Posterior vena cava (tissue), 2 donors: ENCODE measurements at places on chromosomes 16 and 17.

GRCh38 chr16:19882646-19883045 is 2.0 kb downstream of the GPRC5B start:
- no peak for DNase-seq

DNA sequence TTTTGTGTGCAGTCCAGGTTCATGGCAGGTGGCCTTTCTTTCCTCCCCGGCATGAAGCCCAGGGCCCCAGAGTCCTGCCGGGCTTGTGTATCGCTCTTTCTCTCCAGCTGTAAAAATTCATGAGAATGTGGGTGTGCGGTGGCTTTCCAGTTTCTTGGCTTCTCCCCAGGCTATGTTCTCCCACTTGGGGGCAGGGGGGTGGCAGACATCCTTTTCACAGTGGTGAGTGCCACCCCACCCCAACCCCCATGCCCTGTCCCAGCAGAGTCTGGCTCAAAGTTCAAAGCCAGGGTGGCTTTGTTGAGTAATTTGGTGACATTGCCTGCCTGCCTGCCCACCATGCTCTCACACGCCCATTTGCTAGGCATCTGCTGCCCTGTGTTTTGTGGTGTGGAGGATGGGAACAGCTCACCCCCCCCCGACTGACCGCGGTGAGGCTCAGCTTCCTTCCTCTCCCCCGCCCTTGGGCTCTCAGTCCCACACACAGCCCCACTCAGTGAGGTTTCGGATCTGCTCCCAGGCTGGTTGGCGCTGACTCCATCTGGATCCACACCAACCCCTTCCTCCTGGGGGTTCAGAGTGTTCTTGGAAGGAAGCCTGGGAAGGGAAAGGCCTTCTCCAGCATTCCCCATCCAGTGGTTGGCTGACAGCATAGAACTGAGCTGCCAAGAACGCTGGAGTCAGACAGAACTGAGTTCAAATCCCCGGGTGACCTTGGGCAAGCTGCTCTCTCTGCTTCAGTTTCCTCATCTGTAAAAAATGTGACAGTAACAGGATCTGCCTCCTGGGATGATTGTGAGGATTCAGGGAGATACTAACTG is 36.0 kb downstream of the CHD9 start:
- peak; percentile 97 for DNase-seq

DNA sequence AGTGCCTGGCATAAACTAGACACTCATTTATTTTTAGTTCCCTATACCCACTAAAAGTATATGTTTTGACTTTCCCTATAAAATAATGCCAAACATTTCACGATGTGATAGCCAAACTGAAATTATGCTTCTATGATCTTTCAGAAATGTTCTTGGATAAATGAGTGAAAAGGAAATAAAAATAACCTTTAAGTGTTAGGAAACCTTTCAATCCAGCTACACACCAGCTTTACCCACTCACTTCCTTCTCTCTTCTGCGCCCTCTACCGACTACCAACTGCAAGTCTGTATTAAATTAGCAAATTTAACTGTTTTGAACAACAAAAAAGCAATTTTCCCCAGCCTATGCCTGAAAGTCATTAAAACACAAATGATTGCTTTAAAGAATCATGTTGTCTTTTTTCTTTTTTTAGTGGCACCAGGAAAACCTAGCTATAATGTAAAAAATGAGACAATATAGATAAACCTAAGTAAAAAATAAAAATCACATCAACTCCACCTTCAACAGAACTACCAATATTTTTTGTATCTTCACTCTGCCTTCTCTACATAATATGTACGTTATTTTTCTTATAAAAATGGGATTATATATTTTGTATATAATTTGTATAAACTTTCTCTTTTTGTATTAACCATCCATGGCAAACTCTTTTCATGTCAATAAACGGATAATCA is 13.2 kb upstream of the TMEM100 start:
- DNase-seq, result no peak

DNA sequence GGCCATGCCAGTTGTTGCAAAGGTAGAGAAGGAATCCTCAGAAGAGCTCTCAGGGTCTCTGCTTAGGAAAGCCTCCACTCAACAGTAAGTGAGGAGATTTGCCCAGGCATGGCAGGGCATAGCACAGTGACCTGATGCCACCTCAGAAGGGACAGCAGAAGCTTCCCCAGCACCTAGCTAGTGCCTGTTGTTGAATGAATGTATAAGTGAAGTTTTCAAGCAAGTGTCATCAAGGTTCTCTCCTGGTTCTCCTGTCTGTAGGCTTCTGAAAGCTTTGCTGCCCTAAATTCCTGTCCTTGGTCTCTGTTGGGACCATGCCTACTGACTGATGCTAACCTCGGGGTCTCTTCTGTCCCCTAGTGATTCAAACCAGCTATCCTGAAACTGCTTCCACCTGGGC is 114.9 kb upstream of the TBX2 start:
- DNase-seq, result no peak

- DNase-seq, result peak; percentile 93
These were observed 32.8 kb downstream of the HIC1 start for GRCh38 chr17:2087597-2088211.

- no peak for DNase-seq
These were observed 24.6 kb downstream of the CCDC182 start for GRCh38 chr17:57720386-57721035.

GRCh38 chr17:38867968-38868816 is 1.7 kb upstream of the LASP1 start:
- DNase-seq, result peak; percentile 93

DNA sequence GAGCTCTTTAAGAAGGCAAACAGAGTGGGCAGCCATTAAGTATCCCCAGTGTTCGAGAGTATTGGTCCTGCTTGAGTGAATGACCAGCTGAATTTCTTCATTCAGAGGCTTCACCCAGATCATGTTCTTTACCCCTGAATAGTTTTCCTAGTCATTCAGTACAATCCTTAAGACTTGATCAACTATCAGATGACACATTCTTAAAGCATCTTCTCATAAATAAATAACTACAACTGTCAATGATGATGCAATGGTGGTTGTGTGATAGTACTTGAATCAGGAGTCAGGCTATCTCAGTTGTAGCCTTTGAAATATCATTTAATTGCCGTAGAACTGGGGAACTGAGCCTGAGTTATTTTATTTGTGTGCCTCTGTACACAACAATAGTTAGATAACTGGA is 416.8 kb upstream of the CCL2 start:
- no peak for DNase-seq

GRCh38 chr17:21239680-21240368 is 13.4 kb downstream of the NATD1 start:
- no peak for DNase-seq

DNA sequence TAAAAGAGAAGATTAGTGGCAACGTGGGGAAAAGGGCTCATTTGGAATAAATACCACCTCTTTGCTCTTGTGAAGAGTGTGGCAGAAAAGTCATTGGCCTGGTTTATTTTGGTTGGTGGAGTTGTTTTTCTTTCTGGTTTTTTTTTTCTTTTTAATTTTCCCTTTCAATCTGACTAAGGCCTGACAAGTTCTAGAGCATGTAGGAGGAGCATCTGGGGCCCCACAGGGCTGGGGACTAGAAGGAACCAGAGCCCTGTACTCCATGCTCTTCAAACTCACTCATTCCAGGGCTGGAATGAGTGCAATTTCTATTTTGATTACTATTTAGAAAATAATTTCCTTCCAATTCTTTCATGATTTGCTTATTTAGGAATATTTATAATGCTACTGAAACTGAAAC is 13.3 kb downstream of the IRX5 start:
- DNase-seq, result no peak

GRCh38 chr17:56792267-56792666 is 41.5 kb downstream of the C17orf67 start:
- DNase-seq, result no peak

DNA sequence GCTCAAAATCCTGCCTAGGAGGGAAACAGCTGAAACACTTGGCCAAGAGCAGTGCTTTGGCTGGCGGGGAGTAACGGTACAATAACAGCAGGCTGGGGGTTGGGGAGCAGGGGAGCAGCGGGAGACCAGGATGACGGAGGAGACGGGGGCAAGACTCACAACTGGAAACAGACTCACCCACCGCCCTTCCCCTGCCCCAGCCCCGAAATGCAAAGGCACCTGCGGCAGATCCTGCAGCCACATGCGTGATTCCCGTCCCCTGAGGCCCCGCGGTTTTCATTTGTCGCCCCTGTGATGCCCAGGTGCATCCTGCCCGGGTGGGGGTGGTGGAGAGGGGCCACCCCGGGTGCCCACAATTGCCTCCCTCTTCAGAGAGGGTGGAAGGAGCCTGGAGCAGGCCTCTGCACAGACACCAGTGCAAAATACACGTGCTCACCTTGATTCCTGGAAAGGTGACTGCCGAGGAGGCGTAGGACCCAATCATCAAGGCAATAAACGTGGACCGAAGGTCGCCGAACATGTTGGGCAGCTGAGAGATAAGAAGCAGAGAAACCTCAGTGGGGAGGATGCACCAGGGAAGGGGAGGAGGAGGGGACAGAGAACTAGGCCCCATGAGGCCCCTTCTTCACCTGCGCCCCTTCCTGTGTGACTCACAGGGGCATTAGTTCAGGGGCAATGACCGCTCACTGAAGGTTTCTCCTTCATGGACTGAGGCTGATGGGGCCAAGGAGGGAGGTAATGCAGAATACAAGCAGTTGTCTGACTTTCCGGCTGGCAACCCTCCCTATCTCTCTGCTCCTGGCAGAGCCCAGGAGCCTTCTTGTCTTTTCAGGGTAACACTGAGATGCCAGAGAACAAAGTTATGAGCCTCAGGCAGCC is 30.4 kb upstream of the PITPNA start:
- no peak for DNase-seq

DNA sequence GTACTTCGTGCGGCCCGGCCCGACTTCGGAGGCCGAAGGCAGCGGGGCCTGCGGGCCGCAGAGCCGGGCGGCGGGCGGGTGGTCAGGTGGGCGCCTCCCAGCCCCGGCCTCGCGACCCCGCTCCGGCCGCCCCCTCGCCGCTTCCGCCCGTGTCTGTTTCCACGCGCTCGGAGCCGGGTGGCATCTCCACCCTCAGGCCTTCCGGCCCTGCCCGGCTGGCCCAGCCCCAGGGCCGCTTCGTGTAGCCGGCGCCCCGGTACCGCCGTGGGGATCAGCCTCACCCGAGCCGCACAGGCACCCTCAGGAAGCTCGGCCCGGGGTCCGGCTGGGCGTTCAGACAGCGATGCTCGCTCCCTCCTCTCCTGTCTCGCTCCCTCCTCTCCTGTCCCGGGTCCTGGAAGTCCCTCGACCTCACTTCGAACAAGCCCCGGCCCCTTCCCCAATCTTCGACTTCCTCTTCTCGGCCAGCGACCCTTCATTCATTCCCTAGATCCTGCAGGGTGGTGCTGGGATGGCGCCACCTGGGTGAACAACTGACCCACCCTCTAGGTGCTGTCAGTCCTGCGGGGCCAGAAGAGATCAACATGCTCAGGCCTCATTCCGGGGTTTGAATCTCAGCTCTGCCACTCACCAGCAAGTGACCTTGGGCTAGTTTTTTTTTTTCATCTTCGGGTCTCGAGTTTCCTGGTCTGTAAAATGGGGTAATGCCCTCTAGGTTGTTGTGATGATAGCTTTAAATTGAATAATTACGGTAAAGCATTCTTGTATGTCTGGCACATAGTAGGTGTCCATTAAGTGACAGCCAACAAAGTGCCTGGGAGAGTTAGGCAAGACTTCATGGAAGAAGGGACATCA is 610 bp downstream of the VPS4A start:
- peak; percentile 84 for DNase-seq

GRCh38 chr16:874366-875181 is 74.0 kb upstream of the GNG13 start:
- no peak for DNase-seq
